ENCODE measurements at places on chromosomes 3 and 15.

DNA sequence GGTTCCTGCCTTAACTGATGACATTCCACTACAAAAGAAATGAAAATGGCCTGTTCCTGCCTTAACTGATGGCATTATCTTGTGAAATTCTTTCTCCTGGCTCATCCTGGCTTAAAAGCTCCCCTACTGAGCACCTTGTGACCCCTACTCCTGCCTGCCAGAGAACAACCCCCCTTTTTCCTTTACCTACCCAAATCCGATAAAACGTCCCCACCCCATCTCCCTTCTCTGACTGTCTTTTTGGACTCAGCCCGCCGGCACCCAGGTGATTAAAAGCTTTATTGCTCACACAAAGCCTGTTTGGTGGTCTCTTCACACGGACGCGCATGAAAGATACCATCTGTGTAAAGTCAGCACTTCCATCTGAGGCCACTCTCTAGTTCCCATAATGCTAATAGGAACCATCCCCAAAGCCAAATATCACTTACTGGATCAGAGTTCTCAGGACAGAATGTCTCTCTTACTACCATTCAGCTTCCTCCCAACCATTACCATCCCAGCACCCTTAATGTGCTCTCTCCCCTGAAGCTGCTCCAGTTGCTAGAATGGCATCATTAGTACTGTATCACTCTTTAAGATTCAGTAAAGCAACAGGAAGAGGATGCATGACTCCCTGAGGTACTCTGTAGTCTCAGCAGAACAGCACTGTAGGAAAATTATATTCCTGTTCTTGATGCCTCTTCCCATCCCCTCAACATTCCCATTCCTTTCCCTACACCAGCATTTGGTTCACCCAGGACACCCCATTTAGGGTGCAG is 2.3 kb upstream of the HRG start:
- no peak for DNase-seq

GRCh38 chr15:39183164-39183881 is 397.6 kb upstream of the THBS1 start:
- DNase-seq: no peak

DNA sequence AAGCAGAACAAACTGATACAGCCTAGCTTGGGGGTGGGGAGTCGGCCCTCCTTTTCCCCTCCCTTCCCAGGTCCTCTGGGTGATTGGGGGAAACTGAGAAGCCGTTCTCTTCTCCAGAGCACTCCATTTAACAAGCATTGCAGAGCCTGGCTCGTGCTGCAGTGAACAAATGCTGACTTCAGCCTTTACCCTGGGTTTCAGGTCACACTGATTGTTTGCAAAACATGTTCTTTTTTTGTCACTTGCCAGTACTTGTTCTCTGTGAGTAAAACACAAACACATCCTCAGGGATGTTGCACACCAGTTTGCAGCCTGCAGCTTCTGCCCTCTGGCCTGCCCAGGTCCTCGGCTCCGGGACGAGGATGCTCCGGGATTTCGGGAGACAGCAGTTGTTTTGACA is 132.8 kb downstream of the PGPEP1L start:
- DNase-seq: no peak

GRCh38 chr3:182212479-182213076 is 500.9 kb downstream of the SOX2 start:
- no peak for DNase-seq

- DNase-seq: no peak
Measured at GRCh38 chr3:12775226-12775625, 16.2 kb upstream of the TMEM40 start.

- DNase-seq: no peak
Measured at GRCh38 chr15:48541341-48542278, 103.9 kb downstream of the FBN1 start.

- no peak for DNase-seq
Measured at GRCh38 chr3:154904328-154904727, 175.8 kb upstream of the MME start.

DNA sequence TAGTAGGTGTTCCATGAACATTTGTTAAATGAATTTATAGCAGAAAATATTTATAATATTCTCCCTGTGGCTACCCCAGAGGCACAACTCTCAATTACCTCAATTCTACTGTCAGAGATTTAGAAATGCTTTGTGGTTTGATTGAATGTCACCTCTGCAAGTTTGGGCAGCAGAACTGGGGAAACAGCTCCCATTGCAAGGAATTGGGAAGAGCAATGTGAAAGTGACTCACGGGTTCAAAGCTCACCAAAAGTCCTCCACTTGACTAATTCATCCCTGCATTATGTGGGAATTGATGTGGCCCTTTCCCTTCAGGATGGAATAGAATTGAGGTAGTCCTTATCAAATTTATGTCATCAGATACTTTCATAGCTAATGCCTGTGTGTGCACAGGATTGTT is 562.7 kb downstream of the MFSD1 start:
- DNase-seq: no peak

DNA sequence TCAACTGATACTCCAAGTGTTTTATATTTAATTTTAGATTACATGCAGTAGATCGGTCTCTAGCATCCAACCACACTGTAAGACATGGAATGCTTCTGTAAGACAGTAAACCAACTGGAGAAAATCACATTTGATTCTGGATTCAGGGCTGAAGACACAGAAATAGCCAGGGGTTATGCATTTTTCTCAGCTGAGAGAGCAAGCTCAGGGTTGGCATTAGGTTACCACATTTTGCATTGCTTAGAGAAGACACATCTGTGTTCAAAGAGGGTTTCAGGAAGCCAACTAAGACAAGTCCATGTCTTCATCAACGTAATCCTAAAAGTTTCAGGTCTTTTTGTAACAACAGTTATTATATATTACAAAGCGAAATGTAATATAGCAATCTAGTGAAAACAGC is 27.7 kb upstream of the UNC13C start:
- no peak for DNase-seq

DNA sequence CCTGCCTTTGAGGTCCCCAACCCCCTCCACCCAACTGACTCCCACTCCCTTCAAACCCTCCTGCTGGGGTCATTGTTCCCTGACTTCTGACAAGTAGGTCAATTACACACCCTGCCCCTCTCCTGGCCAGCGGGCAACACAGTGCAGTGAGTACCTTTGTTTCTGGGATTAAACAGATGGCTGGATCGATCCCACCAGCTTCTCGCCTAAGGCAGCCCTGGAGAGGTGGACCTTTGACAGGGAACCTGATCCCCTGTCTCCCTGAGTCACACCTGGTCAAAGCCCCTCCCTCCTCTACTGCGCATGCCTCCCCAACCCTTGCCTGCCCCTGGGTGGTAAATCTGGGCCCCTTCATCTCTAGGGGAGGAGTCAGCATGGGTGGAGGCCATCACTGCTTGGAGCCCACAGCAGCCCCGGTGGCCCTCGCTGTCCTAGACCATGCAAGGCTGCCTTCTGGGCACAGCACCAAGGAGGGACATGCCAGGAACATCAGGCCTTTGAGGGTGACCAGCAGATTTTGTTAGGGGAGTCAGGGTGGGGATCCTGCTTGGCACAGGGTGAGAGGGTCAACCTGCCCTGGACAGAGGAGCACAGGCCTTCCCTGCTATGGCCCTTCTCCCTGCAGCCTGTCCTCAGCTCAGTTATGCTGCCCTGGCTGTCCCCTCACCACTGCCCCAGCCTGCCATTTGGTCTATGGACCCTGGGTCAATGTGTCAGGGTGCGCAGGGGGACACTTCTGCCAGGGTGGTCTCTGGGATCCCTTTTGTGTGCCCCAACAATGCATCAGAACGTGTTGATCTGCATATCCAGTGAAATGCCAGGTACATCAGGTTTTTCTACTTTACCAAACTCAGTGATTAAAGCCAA is 9.8 kb upstream of the PRR23E start:
- peak; percentile 71 for DNase-seq

DNA sequence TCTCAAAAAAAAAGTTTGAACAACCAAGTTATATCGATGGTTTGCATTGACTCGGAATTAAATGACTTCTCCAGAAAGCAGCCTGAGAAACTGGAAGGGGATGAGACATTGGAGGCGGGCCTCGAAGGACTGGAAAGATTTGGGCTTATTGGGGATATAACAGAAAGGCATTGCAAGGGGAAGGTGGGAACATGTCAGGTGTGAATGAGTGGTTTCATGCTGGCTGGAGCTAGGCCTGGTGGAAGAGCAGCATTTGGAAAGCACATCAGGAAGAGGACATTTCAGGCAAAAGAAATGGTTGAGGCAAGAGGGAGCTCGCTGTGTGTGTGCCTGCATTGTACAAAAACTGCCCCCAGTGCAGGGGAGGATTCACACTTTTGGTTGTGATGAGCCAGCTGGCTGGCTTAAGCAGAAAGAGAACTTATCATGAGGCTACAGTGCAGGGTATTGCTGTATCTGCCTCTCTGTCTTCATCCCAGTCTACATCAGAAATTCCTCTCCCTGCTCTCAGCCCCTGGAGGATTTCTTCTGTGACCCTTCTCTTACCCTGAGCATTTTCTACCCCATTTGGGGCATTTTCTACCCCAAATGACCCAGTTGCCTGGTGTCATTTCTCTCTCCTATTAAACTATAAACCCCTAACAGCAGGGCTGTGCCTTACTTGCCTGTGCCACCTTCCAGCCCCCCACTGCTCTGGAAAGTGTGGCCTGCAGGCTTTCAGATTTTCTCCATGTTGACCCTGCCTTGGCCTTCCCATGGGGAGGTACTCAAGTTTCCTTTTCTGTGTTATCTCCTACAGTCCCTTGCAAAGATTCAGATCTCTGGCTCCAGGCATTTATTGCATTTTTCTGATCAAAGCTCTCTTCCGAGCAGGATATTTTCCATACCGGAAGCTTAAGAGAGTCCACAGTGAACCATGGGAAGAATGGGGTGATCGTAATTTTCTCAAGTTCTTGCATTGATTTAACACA is 64.4 kb upstream of the FLNB start:
- DNase-seq: no peak

GRCh38 chr3:42092006-42092405 is 849 bp downstream of the TRAK1 start:
- no peak for DNase-seq

Data from vagina (tissue), 2 donors.